T-helper 17 cell (primary cell): ENCODE measurements at places on chromosomes 6 and 20.

- no peak for DNase-seq
Measured at GRCh38 chr20:44692932-44693480, 22.2 kb upstream of the CCN5 start.

- no peak for DNase-seq
Measured at GRCh38 chr20:43751167-43752050, 24.6 kb upstream of the GTSF1L start.

GRCh38 chr6:169990095-169991030, 238.9 kb downstream of the ERMARD start:
- DNase-seq = no peak

- no peak for DNase-seq
Measured at GRCh38 chr6:168717491-168717890, 276.5 kb downstream of the SMOC2 start.

GRCh38 chr6:157249826-157250225, 73.5 kb downstream of the TMEM242 start:
- no peak for DNase-seq

DNA sequence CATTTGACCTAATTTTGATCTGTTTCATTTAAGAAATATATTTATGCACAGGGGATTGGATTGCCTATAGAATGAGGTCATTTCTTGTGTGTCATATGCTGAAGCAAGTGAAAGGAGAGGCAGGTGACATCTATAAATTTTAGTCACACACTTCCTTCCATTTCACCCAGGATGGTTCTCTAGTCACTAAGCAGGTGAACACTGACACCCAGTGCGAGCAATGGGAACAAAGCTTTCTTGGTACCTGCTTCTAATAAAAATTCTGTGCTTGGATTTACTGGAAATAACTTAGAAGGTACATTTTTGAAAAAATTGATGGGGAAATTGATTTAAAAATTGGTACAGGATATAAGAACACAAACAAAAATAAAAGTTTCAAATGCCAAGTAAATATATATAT, 66.9 kb upstream of the MC3R start:
- DNase-seq = no peak

DNA sequence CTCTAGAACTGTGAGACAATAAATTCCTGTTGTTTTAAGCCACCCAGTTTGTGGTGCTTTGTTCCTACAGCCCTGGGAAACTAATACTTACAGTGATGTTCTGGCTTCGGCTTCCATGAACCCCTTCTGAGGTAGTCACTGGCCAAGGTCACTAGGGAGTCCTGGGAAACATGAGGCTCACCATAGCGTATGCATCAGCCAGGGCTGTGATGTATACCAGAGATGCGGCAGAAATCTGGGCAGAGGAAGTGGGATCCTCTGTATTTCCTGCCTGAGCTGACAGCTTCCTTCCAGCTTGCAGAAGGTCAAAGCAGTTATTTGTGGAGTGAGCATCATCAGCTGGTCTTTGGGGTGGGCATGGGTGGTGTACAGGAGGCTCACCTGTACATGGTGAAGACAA, 27.9 kb downstream of the KAT14 start:
- DNase-seq = no peak

DNA sequence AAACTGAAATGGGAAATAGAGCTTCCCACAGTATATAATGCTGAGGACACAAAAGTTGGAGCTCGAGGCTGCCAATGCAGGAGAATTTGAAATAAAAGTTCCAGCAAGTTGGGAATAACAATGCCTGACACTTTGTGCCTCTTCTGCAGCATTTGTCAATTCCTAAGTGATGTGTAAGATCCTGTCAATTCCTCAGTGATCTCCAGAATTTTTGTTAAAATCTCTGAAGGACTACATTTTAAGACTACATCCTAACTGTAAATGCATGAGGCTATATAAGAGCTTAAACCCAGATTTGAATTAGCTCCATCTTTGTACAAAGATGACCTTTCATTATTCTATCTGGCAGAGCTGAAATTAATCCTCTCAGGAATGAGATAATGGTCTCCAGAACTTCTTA, 208.2 kb downstream of the COL12A1 start:
- no peak for DNase-seq

DNA sequence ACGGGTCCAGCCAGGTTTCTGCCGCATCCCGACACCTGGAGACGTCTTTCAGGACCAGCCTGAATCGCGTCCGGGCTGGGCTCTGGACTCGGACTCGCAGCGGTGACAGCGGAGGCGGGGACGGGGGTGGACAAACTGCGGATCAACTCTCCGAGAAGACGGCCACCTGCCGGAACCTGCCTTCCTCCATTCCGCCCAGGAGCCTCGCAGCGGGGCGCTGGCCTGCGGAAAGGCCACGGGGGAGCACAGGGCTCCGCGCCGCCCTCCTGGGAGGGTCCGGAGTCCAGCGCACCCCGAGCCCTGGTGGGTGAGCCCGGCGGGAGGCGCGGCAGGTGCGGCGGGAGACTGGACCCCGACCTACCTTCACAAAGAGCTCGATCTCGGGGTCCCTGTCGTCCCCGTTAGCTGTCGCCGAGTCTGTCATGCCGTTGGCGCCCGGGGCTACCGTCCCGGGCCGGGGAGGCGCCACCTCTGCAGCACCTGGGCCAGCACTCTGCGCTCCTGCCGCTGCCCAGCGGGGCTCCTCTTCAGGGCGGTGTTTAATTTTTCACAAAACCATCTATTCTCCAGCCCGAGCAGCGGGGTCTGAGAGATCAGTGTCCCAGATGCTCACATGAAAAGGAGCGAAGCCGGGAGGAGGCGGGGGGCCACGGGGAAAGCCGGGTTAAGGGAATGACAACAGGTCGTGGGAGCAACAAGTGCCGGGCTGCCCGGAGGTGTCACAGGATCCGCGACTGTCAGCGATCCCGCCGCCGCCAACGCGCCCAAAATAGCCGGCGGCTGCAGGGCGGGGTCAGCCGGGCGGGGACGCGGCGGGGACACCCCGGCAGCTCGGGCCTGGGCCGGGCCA, at the start of gene CLIC5:
Gene CLIC5 (minus strand): TSS at position 742 of the 850 bp plus-strand sequence. CDS start 318 bp downstream, at position 424.
- DNase-seq = peak; percentile 28

GRCh38 chr6:151141685-151142084, 98.1 kb upstream of the AKAP12 start:
- DNase-seq = no peak
